Right renal pelvis (tissue), 4 donors: ENCODE measurements at places on chromosomes 4 and X. TPM values are rescaled to one million over a fixed set of nuclear protein-coding genes. Genes with fewer than 3 reads are reported as not detected.

GRCh38 chrX:1946974-1947373, 332.1 kb downstream of the ASMT start:
- no peak for DNase-seq

GRCh38 chr4:8478801-8479744, 38.5 kb downstream of the TRMT44 start:
- DNase-seq, result no peak

DNA sequence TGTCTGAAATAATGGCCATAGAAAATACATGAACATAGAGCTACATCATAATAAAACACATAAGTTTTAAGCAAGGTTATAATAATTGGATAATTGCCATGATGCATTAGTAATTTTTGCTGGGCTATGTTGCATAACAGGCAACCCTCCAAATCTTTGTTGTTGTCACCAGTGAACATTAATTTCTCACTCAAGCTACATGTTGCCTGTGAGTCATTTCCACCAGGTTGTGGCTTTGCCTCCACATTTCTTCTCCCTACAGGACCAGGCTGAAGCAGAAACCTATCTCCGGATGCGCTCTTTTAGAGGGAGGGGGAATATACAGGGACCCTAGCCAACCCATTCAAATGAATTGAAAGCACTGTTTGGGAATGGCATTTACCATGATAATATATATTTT, 347.7 kb downstream of the GABRG1 start:
- no peak for DNase-seq

DNA sequence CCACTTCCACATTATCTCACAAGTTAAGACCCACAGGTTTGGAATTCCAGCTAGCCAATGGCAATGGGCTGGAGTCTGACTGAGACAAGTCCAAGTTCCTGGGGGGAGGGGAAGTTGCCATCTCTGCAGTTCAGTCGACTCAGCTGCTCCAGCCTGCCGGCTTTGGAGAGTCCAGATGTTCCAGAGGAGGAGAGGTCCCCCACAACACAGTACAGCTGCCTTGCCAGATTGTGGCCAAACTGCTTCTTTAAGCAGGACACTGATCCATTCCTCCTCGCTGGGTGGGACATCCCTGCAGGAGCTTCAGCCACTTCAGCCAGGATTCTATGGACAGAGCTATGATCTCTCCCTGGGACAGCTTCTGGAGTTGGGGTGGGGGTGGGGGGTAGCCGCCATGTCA, 199.2 kb downstream of the EDA start:
- DNase-seq, result no peak

- DNase-seq, result peak; percentile 11
These were observed 24.3 kb downstream of the SHROOM3 start for GRCh38 chr4:76459291-76459723.

NXF2 gene
- polyA plus RNA-seq, result 0.21 TPM

DNA sequence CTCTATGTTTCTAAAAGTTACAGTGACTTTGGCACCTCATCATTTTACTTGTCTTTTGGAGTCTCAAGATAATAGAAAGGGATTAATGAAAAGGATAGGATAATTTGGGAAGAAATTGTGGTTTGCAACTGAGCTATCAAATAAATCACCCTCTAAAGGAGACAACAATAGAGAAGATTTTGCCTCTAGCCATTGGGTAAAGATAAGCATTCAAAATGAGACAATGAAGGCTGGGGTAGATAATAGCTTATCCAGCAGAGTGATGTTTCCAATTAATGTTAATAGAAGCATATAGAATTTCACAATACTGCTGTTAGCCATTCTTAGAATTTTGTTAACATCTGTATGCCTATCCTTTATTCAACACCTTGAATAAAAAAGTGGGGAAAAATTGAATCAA, 1177.6 kb downstream of the ADGRL3 start:
- no peak for DNase-seq

SLC34A2 gene
- 33.3 TPM for polyA plus RNA-seq

DNA sequence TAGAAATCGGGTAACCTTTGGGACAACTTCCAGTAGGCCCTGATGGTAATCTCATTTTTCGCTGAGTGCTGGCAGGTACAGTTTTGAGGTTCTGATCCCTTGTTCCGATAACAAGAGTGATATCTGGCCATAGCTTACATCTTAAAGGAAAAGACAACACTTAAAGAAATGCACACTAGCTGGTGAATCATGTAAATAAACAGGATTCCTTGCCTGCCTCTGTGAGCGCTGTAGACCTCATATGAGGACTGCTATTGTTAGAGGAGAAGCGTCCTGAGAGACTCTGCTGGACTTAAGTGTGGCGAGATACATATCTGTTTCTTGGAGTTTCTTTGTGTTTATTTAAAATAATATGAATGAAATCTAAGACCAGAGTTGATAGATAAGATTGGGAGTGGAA, 149.3 kb upstream of the SLC4A4 start:
- no peak for DNase-seq

DNA sequence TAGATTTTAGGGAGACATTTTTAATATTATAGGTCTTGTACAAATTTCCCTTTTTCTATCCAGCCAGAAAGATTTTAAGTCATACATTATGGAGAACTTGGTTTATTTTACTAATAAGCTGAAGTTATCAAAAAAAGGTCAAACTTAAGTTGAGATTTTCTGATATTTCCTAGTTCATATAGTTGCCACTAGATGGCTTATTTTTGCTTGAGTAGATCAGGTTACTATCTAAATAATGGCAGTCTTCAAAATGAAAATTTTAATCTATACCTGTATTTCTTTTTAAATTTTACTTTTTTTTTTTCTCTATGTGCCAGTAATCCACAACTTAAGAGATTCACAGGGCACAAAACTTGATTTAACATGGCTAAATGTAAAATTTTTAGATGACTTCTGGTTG, 52.3 kb downstream of the USP9X start:
- no peak for DNase-seq

- no peak for DNase-seq
These were observed 5.3 kb downstream of the GAGE10 start for GRCh38 chrX:49308604-49309269.

DNA sequence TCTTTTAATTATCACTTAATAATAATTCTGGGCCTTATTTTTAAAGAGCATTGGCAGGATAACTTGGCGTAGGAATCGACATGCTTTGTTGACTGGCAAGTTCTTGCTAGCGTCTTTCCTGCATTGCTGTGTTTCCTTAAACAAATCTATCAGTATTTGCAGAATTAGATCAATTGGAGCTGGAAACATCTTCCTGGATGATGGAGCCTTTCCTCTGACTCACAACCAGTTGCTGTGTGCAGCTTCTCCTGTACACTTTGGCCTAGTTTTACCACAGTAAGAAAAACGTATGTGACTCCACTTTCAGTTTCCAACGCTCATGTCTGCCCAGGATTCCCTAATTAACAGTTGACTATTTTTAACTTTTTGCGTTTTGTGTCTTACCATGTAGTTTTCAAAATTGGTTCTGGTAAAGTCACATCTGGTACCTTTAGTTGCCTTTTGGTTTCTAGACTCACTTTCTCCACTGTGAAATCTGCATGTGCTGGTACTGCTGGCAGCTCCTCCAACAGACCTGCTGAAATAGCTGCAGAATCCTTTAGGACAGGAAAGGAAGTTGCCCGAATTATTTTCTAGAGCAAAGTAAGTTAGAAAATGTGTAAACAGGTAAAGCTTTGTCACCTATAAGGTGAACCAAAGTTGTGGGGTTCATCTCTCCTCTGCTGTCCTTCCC, 553.2 kb upstream of the FAT1 start:
- no peak for DNase-seq

TMEM255A gene
- 0.96 TPM for polyA plus RNA-seq

SLC6A8 gene
- 53.0 TPM for polyA plus RNA-seq

GRCh38 chr4:27828843-27829242, 968.2 kb downstream of the STIM2 start:
- no peak for DNase-seq

DNA sequence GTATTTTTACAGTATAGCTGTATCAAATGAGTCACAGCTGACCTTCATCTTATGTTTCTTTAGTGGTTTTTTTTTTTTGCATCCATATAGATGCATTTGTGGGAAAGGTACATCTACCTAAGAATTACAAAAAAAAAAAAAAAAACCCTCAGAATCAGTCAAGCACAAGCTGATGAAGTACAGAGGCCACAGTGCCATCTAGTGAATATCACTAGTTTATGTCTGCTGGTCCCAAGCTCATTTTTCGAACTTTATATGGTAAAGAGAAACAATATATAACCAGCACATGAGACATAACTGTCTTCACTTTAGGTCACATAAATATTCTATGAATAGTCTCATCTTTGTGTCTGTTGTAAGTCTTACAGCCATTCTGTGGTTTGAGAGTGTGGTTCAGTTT, 220.1 kb downstream of the DLG3 start:
- DNase-seq, result no peak

CDKL5 gene
- 15.1 TPM for polyA plus RNA-seq

GRCh38 chr4:23654791-23655190, 235.1 kb downstream of the PPARGC1A start:
- DNase-seq, result no peak

GRCh38 chrX:21655901-21656586, 2.1 kb downstream of the KLHL34 start:
- DNase-seq, result no peak

- DNase-seq, result peak; percentile 38
These were observed 185.8 kb downstream of the ANKRD50 start for GRCh38 chr4:124526769-124527168.

SMIM31 gene
- polyA plus RNA-seq, result 0.21 TPM

NPY5R gene
- polyA plus RNA-seq, result 4.7 TPM

DNA sequence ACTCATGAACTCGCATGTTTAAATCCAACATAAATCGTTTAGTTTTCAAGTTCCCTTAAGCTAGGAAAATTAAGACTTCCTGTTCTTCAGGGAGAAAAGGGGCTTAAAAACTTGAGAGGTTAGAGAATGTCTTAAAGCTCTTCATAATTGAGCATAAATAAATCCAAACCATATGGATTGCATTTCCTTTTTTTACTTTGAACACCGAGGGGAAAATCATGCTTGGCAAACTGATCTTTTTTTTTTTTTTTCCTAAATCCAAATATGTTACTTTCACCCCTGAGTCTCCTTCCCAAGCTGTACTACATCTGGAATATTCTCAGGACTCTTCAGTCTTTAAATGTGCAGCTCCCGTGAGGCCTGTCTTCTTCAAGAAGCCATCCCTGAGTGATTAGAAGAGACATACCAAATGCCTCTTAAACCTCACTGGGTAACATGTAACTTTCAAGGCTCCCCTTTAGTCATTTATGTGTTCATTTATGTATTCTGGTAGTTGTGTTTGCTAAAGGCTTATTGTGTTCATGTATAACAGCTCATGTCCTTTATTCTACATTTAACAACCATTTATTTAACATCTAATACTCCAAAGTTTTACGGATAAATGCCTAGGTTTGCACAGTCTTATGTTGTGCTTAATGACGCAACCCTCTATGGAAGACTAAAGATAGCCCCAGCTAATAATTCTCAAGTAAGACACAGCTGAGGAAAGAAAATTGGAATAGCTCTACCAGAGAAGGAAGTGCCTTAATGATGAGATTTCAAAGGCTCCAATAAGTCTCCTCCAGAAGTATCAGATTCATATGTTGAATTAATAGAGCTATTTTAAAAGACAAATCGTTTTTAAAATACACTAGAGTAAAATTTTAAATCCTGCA, 107.0 kb downstream of the AGTR2 start:
- no peak for DNase-seq

KIF4A gene
- polyA plus RNA-seq, result 17.3 TPM

- no peak for DNase-seq
These were observed 8.1 kb upstream of the TBC1D25 start for GRCh38 chrX:48531358-48531959.

DNA sequence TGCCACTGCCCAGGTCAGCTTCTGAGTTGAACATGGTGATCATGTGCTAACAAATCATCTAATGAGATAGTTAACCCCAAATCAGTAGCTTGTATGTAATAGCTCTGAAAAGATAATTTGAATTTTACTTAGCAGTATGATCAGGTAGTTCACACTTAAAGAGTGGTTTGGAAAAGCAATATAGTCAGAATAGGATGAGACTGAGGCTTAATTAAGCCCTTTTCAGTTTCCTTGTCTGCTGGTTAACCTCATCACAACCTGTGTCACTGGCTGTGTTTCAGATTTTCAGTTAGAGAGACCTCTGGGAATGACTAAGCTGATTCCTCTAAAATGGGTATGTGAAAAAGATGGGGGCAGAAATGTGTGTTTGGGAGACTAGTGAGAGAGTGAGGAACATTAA, 38.1 kb downstream of the GPR174 start:
- no peak for DNase-seq

GRCh38 chr4:1210241-1210841, 38.0 kb upstream of the SPON2 start:
- no peak for DNase-seq

- DNase-seq, result no peak
These were observed 33.8 kb downstream of the CRLF2 start for GRCh38 chrX:1178580-1179057.

KLB gene
- 0.17 TPM for polyA plus RNA-seq

DNA sequence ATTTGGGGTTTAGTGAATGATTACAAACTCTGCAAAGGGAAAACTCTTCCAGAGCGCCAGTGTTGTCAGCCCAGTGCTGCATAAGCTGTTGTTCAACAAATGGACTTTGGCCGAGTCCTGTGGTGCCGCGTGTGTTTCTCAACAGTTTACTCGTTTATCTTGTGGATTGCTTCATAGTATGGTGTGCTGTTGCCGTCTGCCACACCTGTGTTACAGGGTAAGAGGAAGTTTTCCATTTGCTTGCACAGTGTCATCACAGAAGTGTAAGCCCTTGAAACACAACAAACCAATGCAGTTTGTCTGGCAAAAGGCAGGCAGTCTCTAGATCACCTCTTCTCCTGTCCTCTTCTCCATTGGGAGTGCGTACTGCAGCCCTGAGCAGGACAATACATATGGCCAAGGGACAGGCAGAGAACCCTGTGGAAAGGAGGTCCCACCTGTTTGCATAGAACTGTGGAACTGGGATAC, 66.3 kb downstream of the DCUN1D4 start:
- no peak for DNase-seq

PABPC4L gene
- polyA plus RNA-seq, result 10.9 TPM

MAGEE2 gene
- polyA plus RNA-seq, result 0.68 TPM

GRCh38 chrX:11119313-11119943, 8.3 kb downstream of the HCCS start:
- DNase-seq, result no peak

SMARCA1 gene
- 132 TPM for polyA plus RNA-seq

C1QTNF7 gene
- 19.8 TPM for polyA plus RNA-seq

DNA sequence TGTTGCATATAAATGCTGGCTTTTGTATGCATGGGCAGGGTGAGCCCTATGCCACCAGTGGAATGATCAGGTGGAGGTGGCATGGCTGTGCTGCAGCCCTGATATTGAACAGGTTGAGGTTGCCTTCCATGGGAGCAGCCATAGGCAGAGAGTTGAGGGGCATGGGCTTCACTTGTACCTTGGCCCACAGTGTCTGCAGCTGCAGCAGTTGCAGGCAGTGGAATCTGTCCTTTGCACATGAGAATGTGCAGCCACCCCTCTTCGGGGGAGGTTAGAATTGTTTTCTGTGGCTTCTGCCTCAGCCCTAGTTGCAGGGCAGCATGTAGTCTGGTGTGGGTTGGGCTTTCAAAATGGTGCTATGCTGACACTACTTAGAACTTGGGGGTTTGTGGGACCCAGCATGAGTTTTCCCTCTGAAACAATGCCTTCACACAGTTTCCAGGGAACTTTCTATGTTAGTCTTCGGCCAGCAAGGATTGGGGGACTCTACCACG, 25.4 kb upstream of the VSIG1 start:
- DNase-seq, result no peak

ANOS1 gene
- 9.7 TPM for polyA plus RNA-seq

GRCh38 chr4:183284965-183285364, 35.1 kb downstream of the CLDN22 start:
- DNase-seq, result no peak
